Epithelial cell of umbilical artery (primary cell): ENCODE measurements at places on chromosomes 2 and 18. TPM values are rescaled to one million over a fixed set of nuclear protein-coding genes. Genes with fewer than 3 reads are reported as not detected.

The MAP3K19 gene
- total RNA-seq = not detected in 2 replicates

The PMAIP1 gene
- total RNA-seq = 21.4 and 27.2 TPM in 2 replicates

The CYRIA gene
- total RNA-seq = 26.3 and 29.2 TPM in 2 replicates

The AQP12B gene
- total RNA-seq = not detected in 2 replicates

The THSD7B gene
- total RNA-seq = 0.65 TPM in 1 of 2 replicates, not detected in the other

The ANKRD30B gene
- not detected in 2 replicates for total RNA-seq

The INHA gene
- total RNA-seq = not detected in 2 replicates

The CD226 gene
- under 0.01 TPM in 1 of 2 replicates, not detected in the other for total RNA-seq

The CCDC141 gene
- under 0.01 and 0.15 TPM in 2 replicates for total RNA-seq

The ALPG gene
- not detected in 2 replicates for total RNA-seq

The ST8SIA5 gene
- under 0.01 TPM in 1 of 2 replicates, not detected in the other for total RNA-seq
